Tracheal epithelial cell (primary cell): ENCODE measurements at places on chromosomes 7 and 10. TPM values are rescaled to one million over a fixed set of nuclear protein-coding genes. Genes with fewer than 3 reads are reported as not detected.

The ATOH7 gene
- not detected in 2 replicates for total RNA-seq

The CARD11 gene
- 3.2 and 9.6 TPM in 2 replicates for total RNA-seq

The CEP55 gene
- 2.3 and 8.9 TPM in 2 replicates for total RNA-seq

The TSPAN15 gene
- total RNA-seq = 12.6 and 20.5 TPM in 2 replicates

The ZNF485 gene
- 5.8 and 6.8 TPM in 2 replicates for total RNA-seq

The CNPY1 gene
- not detected in 2 replicates for total RNA-seq

The OPN4 gene
- not detected in 2 replicates for total RNA-seq
